ENCODE measurements at places on chromosomes 5 and 9.

DNA sequence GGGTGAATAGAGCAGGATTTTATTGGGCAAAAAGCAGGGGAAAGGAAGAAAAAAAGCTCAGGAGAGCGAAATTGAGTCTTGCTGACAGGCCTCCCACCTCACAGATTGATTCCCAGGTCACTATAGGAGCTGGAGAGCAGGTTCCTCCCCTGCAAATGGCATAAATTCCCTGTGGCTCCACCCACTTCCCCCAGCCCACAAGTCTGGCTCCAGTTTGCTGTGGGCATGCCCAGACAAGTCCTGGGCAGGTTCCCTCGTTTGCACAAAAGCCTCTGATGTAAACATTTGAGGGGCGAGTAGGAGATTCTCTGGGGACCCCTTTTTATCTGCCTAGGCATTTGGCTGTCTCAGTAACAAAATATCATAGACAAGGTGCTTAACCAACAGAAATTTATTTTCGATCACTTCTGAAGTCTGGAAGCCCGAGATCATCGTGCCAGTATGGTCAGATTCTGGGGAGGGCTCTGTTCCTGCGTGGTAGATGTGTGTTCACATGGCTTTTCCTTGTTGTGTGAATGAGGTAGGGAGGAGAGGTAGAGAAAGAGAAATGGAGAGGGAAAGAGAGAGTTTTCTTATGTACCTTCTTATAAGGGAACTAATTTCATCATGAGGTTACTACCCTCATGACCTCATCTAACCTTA lies 614.5 kb downstream of the MAT2B start:
- no peak for DNase-seq

DNA sequence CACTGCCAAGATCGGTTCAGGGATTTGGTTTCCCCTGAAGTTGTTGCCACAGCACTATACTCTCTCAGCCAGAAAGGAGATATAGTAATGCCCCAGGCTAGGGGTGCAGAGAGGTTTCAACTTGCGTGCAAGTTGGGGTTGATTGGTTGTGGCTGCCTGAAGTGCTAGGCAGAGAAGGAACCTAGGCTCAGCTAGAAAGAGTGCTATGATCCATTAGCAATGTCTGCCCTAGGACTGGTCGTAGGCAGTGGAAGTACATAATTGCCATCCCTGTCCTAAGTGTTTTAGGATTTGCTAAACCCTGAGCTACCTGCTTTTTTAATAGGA lies 136.6 kb upstream of the SMIM23 start:
- DNase-seq: no peak

- no peak for DNase-seq
These were observed 100.5 kb upstream of the CCDC152 start for GRCh38 chr5:42655982-42656650.

DNA sequence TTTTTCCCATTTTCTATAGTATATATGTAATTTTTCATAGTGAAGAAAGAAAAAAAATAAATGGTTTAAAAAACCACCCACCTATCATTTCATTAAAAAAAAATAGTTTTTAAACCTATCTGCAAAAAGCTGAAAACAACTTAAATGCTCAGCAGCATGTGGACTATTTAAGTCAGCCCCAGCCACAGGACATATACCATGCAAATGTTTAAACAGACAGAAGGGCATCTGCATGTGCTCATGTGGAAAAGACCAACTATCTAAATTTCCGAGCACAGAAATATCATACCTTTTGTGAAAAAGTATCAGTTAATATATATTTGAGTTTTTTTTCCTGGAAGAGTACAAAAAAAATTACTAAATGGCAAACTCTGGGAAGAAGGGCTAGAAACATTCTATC lies 143.4 kb downstream of the EPB41L4A start:
- DNase-seq: no peak

DNA sequence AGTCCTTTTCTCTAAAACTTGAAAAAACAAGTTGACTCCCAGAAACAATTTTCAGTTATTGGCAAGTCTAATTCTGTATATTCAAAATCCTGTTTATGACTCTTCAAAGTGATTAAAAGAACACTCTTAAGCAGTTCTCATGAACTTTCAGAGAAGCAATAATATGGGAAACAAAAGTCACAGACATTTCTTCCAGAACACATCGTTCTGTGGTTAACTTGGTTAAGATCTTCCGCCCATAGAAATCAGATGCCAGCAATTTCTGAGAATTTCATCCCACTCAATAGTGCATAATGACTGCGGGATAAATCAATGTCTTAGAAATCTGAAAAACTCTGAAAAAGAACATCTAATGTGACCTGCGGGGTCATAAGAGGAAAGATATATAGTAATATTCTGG lies 300.5 kb downstream of the COX7C start:
- DNase-seq: no peak

- no peak for DNase-seq
These were observed 325.6 kb downstream of the PRELID2 start for GRCh38 chr5:145509336-145510136.

DNA sequence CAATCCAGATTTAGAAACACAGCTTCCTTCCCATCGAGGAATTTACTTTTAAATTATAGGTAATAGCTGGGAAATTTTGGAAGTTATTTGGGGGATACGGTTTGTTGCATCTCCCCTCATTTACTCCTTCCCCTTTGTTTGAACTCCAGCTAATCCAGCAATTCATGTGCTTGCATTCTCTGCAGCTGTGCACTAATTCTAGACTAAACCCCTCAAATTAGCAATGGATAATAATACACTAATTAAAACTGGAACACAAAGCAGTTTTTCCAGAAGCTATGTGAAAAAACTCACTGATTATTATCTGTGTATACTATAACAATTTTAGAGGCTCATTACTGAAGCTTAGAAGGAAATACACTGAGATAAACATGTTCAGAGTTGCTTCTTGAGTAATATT lies 751.2 kb upstream of the ZNF608 start:
- no peak for DNase-seq

DNA sequence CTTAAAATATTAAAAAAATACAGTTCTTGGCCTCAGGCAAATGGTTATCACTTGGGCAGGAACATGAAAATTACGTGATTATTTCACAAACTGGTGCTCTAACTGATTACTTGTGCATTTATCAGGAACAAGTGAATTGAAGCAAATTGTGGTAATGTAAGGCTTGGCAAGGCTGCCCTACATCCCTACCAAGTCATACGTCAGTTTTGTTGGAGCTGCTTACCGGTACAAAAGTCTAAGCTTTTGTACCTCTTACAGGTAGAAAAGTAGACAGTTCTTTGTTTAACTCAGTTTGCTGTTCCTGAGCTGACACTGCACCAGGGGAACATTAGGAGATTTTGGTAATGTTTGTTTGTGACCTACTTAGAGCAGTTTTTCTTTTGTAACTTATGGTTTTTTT lies 2.2 kb downstream of the G3BP1 start:
- DNase-seq: no peak

GRCh38 chr5:83947763-83948162 lies 227.1 kb upstream of the HAPLN1 start:
- no peak for DNase-seq

DNA sequence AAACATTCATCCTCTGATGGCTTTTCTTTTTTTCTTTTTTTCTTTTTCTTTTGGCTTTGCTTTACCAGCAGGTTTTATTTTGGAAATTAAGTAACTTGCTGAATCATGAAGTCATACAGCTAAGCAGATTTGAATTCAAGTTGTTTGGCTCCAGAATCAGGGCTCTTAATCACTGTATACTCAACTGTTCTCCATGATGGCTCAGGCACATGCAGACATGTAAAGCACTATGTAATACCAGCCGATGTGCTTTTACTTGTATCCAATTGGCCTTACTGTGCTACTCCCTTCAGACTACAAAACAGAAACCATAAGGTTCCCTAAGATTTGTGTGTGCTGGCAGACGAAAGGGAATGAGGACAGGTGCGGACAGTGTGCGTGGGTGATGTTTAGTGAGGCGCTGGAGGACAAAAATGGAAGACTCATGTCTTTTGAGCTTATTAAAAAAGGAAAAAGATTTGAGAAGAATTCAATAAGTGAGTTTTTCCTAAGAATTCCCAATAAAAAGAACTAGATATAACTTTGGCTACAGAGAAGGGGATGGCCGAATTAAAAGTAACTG lies 44.7 kb upstream of the OTP start:
- no peak for DNase-seq

DNA sequence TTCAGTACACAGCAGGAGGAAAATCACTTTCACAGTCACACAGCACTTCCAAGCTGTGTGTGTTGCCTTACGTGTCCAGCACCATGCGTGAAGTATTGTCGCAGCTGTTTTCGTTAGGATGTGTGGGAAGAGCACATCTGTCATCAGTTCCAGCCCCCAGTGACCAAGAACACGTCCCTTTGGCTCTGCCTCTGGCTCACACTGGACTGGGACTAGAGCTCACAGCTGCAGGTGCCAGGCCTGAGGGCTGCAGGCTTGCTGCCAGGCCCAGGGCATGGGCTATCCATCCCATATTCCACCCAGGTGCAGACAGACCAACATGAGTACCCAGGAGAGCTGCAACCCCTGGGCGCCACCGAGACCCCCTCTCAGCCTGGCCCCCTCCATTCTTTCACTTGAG lies 60.5 kb upstream of the ANKRD33B start:
- DNase-seq: no peak

GRCh38 chr5:175340180-175340579 lies 103.8 kb downstream of the DRD1 start:
- DNase-seq: no peak

- DNase-seq: no peak
These were observed 1.1 kb downstream of the ATPSCKMT start for GRCh38 chr5:10248378-10249260.

GRCh38 chr5:95043648-95044047 lies 241.2 kb downstream of the MCTP1 start:
- DNase-seq: no peak

DNA sequence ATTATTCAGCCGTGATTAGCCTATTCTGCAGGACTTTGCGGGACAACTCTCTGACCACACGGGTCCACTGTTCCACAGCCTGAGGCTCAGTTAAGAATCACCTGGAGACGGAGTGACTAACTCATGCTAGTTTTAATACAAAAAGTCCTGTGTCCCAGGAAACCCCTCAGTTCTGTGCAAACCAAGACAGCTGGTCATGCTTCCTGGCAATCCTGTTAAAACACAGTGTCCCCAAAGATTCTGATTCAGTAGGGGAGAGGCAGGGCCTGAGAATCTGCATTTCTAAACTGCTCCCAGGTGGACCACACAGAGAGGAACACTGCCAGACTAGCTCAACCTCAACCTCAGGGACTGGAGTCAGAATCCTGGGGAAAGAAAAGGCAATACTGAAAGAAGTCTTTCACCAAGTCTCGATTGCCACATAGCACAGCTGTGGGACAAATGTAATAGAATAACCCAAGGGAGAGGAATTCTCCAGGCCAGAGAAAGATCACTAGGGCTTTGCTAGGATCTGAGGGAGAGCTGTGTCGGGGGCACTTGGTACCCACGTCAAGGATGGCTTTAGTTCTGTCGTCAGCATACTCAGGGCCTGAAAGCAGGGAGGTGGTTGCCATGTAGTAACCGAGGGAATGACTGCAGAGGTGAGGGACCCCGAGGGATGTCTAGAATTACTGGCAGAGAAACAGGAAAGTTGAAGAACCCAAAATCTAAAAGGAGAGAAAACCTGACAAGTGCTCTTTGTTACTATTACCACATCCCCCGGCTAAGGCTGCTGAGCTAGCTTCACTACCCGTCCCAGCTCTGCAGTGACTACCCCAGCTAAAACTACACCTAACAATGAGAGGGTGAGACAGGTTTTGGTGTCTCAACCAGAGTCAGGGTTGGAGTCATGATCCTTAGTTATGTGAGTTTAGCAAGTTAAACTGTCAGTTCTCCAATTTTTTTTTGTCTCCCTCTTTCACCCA lies 8.6 kb downstream of the SUSD1 start:
- no peak for DNase-seq

DNA sequence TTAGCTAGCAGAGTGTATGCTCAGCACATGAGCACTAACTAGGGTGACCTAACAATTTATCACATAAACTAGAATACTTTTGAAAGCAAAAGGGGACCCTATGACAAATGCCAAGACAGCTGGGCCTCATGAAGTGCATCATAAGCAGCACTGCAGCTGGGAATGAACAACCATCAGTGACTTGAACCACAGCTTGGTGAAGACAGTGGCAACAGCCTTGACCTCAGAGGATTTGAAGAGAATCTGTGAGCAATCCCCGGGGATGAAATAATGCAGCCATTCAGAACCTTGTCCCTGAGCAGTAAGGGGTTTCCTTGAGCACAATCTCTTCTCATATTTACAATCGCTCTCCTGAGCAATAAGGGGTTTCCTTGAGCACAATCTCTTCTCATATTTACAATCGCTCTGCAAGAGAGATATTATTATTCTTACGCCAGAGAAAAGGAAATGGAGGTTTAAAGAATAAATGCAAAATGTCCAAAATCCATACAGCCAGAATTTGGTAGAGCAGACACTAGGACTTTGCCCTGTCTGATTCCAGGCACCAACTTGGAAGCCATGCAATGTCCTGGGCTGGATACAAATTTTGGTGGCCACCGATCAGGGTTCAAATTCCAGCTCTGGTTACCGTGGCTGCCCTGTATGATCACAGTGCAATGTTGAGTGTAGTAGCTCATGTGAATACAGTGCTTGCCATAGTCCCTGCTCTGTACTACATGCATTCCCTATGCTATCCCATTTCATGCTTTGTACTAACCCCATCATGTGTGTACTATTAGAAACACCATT lies 846 bp upstream of the NSG2 start:
- no peak for DNase-seq

GRCh38 chr5:20833081-20833627 lies 845.2 kb upstream of the CDH18 start:
- DNase-seq: no peak

- no peak for DNase-seq
These were observed 50.6 kb downstream of the DEPDC1B start for GRCh38 chr5:60649288-60649917.

DNA sequence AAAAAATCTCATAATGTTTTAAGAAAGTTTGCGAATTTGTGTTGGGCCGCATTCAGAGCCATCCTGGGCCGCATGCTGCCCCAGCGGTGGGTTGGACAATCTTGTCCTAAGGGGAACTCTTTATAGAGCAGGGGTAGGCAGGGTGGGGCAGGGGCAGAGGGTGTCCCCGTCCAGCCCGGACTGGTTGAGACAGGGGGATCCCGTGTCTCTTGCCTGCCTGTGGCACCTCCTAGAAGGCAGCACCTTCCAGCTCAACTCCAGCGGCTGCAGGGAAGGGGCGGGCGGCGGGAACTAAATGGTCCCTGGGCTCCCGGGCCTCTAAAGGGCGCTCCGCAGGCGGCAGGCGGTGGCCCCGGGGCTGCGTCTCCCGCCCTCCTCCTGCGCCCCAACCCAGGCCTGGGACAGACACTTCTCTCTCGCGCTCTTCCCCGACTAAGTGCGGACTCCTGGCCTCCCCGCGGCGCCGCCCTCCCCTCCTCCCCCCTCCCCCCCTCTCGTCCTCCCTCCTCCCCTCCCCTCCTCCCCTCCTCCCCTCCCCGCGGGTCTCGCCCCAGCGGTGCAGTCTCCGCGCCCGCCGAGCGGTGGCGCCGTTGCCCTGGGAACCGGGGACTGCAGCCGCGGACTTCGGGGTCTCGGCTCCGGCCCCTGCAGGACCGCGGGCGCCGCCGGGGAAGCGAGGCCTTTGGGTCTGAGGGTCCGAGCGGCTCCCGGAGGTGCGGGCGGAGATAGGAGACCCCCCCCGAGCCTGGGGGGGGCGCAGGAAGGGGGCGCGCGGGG lies 132.6 kb downstream of the MRPL36 start:
- DNase-seq: peak; percentile 41
